SK-N-DZ (cell line): ENCODE measurements at places on chromosomes 5 and 9.

DNA sequence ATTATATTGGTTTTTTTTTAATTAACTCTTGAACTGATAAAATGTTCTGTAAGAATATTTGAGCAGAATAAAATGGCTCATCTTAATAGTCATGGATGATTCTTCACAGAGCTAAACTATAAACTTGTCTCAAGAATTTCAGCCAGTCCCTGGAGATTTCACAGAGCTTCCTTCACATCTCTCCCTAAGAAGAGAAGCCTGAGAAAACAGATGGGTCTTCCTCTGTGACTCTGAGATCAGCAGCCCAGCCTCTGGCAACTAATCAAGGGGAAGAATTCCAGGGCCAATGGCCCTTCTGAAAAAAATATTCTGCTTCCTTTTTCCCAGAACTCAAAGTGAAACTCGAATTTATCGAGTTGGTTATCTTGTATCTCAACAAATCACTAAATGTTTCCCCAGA is 122.2 kb upstream of the ITGA1 start:
- DNase-seq: peak; percentile 54

GRCh38 chr5:135873831-135874230 is 21.8 kb downstream of the IL9 start:
- no peak for DNase-seq

- no peak for DNase-seq
Measured at GRCh38 chr5:181121675-181122561, 9.1 kb downstream of the OR2V1 start.

- DNase-seq: no peak
Measured at GRCh38 chr5:9833871-9834270, 203.7 kb upstream of the TAS2R1 start.

- no peak for DNase-seq
Measured at GRCh38 chr9:91059713-91060112, 258.1 kb downstream of the SYK start.

DNA sequence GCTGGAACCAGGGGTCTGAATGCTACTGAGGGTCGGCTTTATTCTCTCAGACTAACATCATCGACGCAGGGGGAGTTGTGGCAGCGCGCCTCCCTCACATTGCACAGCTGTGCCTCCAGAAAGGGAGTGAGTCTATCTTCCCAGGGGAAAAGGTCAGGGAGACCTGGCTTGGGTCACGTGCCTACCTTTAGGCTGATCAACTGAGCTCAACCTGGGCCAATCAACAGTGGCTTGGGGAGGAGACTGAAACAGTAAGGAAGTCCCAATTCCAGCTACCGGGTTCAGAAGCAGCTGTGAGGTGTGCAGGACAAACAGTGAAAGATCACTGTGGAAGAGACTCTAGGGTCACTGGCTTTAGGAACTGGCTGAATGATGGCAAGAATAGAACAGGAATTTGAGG is 14.3 kb downstream of the SNX30 start:
- no peak for DNase-seq

GRCh38 chr5:143601917-143602333 is 198.4 kb upstream of the NR3C1 start:
- no peak for DNase-seq

- peak; percentile 38 for DNase-seq
Measured at GRCh38 chr5:5494489-5495402, 72.3 kb downstream of the ICE1 start.

DNA sequence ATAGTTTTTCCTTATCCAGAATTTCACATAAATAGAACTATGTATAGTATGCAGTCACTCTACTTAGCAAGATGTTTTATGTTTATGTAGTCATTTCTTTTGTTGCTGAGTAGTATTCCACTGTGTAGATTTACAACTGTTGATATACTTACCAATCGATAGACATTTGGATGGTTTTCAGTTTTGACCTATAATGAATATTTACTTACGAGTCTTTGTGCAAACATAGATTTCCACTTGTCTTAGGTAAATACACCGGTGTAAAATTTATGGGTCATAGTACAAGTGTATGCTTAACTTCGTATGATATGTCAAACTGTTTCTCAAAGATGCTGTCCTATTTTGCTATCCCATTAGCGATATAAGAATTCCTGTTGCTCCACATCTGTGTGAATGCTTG is 19.7 kb upstream of the OR2K2 start:
- no peak for DNase-seq

GRCh38 chr5:142385194-142385593 is 60.4 kb upstream of the SPRY4 start:
- no peak for DNase-seq

- DNase-seq: no peak
Measured at GRCh38 chr5:128262911-128263310, 179.3 kb downstream of the SLC12A2 start.

DNA sequence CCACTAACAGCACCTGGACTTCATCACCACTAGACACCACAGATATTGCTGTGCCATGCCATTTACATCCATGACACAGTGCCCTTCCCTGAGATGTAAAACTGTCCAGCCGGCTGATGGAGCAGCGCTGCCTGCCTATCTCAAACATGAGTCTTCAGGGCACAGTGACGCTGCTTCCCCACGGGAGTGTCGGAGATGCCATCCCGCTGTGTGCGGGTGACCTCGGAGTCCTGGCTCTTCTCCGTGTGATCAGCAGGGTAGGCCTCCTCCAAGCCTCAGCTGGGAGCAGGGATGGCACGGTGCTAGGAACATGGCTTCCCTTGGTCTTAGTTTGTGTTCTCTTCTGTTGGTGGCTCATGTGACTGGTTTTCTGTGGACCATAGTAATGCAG is 130.3 kb upstream of the FAM120A start:
- DNase-seq: no peak

DNA sequence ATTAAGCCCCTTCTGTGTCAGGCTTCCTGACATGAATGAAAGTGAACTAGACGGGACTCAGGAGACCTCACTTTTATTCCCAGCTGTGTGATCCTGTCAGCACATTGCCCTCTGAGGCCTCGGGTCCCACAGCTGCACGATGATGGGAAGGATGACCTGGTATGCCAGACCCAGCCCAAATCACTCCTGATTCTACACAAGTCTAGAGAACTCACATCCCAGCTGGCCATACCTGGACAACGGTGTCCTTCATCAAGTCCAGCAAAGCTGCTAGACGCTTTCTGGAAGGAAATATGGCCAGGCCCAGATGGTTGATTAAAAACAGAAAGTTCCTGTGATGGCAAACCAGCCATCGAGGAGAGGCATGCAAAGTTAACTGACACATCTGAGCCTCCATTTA is 118.0 kb upstream of the FSTL4 start:
- no peak for DNase-seq

- DNase-seq: no peak
Measured at GRCh38 chr9:133132174-133132573, 11.1 kb upstream of the RALGDS start.

- DNase-seq: peak; percentile 41
Measured at GRCh38 chr5:150616506-150616905, 24.0 kb upstream of the SYNPO start.

GRCh38 chr5:62460578-62460983 is 48.0 kb downstream of the IPO11 start:
- DNase-seq: peak; percentile 38

DNA sequence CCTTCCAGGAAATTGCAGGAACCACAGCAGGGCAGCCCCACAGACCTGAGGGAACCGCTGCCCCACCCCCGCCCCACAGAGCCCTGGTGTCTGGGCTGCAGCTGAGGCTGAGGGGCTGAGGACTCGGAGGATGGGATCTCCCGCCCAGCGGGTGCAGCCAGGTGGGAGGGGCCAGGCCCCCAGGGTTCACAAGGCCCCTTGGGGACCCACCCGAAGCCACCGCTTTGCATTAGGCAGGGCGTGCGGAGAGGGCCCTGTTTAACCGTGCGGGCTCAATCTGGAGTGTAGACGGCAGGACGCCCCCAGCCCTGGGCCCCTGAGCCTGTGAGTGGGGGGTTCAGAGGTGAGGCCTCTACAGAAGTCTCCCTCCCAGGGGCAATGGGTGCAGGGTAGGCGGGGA is 10.8 kb downstream of the NOTCH1 start:
- DNase-seq: no peak

DNA sequence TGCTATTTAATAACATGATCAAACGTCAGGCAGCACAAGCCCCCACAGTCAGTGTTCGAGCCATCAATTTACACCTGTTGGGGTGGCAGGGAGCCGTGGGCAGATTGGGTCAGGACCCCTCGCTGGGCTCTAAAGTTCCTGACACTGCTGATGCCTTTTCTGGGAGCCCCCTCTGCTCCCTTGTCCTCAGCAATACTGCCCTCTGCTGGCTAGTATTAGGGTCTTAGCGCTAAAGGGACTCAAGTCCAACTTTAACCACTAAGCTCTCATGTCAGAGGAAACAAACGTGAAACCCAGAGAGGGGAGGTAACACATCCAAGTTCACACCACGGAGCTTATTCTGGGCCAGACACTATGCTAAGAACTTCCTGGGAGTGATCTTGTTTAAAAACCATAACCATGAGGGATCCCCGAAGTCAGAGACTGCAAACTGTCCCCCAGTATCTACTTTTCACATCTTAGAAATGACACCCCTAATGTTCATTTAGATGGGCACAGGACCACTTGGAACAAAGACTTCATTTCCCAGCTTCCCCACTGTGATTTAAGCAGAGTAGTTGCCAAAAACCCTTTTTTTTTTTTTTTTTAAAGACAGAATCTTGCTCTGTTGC is 20.4 kb downstream of the ANKS6 start:
- DNase-seq: peak; percentile 66

GRCh38 chr5:82661462-82661861 is 383.3 kb upstream of the RPS23 start:
- DNase-seq: no peak

GRCh38 chr5:138947780-138948179 is 72.6 kb upstream of the LRRTM2 start:
- DNase-seq: no peak

DNA sequence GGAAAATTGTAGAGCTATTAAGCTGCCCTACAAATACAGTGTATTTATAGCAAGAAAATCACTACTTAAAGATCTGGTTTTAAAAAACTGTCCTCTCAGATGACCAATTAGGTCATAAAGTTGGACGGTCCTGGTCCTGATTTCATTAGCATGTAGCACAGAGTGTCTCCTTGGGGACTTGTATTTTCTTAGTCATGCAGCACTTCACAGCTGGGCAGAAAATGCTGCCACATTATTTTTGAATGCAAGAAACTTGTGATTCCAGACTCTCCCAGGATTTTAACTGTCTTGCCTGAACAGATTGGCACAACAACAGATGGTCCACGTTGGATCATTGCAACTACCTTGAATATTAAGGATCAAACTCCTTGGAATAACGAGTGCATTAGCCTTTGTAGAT is 348.1 kb upstream of the SGCD start:
- DNase-seq: no peak
